MM.1S (cell line): ENCODE measurements at places on chromosomes 7 and 10.
A peak's percentile ranks its signal among the peaks of the same experiment; 100 is the strongest.

- no peak overlapping the region for H3K27ac ChIP-seq
- DNase-seq, result peak; percentile 70
- H3K4me3 ChIP-seq, result no peak overlapping the region
- no peaks in the 10 kb centered on the region for H3K36me3 ChIP-seq
These were observed 63.5 kb downstream of the ZNF365 start for GRCh38 chr10:62437696-62438095.

DNA sequence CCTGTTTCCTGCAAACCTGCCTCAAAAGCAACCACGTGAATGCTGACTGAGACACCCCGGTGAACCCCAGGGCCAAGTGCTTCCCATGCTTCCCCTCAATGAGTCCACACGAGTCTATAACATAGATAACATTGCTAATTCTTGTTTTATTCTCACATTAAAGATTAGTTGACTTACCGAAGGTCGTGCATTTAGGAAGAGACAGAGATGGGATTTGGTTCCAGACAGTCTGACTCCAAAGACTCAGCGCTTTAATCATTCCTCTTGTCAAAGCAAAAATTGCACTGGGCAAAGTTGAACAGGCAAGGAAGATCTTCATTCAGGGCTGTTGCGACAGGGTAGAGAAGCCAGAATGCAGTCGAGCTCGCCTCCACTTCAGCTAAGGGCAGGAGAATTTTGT lies 435.6 kb upstream of the C7orf33 start:
- no peak overlapping the region for H3K4me3 ChIP-seq
- no peaks in the 10 kb centered on the region for H3K4me1 ChIP-seq
- H3K36me3 ChIP-seq, result no peaks in the 10 kb centered on the region
- H3K27me3 ChIP-seq, result no peaks in the 10 kb centered on the region

DNA sequence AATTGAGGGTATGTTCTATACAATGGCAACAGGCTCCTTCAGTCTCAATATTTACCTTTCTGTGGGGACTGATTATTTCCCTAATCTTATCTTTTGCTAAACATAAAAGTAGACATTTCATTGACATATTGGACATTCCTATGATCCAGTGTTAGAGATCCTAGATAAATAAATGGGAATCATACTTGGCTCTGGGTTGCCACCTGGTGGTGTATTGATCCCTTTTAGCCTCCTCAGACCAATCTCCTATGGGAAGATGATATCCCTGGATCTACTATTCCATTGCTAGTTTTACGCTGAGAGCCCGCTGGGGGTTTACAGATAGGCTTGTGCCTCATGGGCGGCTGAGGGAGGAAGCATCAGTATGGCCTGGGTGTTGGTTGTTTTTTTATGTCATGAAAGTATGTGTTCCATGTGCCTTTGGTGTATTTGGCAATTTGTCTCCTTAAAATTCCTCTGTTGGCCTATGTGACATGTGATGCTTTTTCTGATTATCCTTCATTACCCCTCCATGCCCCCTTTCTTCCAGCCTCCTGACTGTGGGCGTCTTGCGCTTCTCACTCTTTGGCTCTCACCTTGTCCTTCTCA lies 18.8 kb downstream of the CELF2 start:
- H3K27ac ChIP-seq, result no peak overlapping the region
- H3K4me3 ChIP-seq, result no peak overlapping the region
- peaks cover 14% of the 10 kb centered on the region for H3K4me1 ChIP-seq
- no peaks in the 10 kb centered on the region for H3K27me3 ChIP-seq

- no peak overlapping the region for H3K4me3 ChIP-seq
- H3K27ac ChIP-seq, result no peak overlapping the region
- H3K36me3 ChIP-seq, result no peaks in the 10 kb centered on the region
- no peaks in the 10 kb centered on the region for H3K4me1 ChIP-seq
- DNase-seq, result no peak
These were observed 1.1 kb downstream of the PLEKHS1 start for GRCh38 chr10:113752553-113752952.

- peaks cover 46% of the 10 kb centered on the region for H3K4me1 ChIP-seq
- peak overlapping the region; percentile 20 for H3K4me3 ChIP-seq
- 0 out of 2 replicates have a peak, but pooled peaks cover 6% of the 10 kb centered on the region for H3K36me3 ChIP-seq
- peak; percentile 38 for DNase-seq
- H3K27ac ChIP-seq, result peak overlapping the region; percentile 93
- no peaks in the 10 kb centered on the region for H3K27me3 ChIP-seq
These were observed 29.8 kb downstream of the PDLIM1 start for GRCh38 chr10:95260909-95261552.

- no peak overlapping the region for H3K27ac ChIP-seq
- no peak overlapping the region for H3K4me3 ChIP-seq
- H3K36me3 ChIP-seq, result no peaks in the 10 kb centered on the region
- DNase-seq, result no peak
These were observed 120.3 kb downstream of the EPC1 start for GRCh38 chr10:32226624-32227023.

GRCh38 chr7:77223261-77223660 lies 23.6 kb upstream of the FGL2 start:
- no peak overlapping the region for H3K4me3 ChIP-seq
- no peaks in the 10 kb centered on the region for H3K4me1 ChIP-seq
- no peaks in the 10 kb centered on the region for H3K27me3 ChIP-seq
- no peak overlapping the region for H3K27ac ChIP-seq

DNA sequence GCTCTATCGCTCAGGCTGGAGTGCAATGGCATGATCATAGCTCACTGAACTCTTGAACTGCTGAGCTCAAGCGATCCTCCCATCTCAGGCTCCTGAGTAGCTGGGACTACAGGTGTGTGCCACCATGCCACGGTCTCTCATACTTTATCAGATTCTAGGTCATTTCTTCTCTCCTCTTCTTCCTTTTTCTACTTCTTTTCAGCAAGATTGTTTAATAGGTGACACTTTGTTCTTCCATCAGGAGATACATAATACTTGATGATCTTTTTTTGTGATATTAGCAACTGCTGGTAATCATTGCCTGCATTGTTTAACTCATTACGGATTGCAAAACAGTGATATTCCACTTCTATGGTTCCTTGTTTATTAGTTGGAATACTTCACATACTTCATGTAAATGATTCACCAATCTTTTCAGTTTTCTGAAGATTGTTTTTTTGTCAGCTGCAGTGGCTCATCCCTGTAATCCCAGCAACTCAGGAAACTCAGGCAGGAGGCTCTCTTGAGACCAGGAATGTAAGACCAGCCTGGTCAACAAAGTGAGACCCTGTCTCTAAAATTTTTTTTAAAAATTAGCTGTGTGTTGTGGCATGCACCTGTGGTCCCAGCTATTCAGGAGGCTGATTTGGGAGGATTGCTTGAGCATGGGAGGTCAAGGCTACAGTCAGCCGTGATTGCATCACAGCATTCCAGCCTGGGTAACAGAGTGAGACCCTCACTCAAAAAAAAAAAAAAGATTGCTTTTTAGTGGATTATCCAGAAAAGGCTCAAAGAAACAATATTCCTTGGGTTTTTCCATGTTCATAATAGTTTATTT lies 36.2 kb upstream of the CHST3 start:
- no peaks in the 10 kb centered on the region for H3K4me1 ChIP-seq
- H3K4me3 ChIP-seq, result no peak overlapping the region
- no peak for DNase-seq
- no peaks in the 10 kb centered on the region; the same call in 1 of the 2 replicates for H3K27me3 ChIP-seq
- no peak overlapping the region for H3K27ac ChIP-seq
- H3K36me3 ChIP-seq, result no peaks in the 10 kb centered on the region

- H3K36me3 ChIP-seq, result 0 out of 2 replicates have a peak, but pooled peaks cover 4% of the 10 kb centered on the region
- H3K27ac ChIP-seq, result no peak overlapping the region; the same call in 1 of the 2 replicates
- H3K4me1 ChIP-seq, result no peaks in the 10 kb centered on the region
- H3K27me3 ChIP-seq, result no peaks in the 10 kb centered on the region
These were observed 674 bp upstream of the FRA10AC1 start for GRCh38 chr10:93703066-93703465.

DNA sequence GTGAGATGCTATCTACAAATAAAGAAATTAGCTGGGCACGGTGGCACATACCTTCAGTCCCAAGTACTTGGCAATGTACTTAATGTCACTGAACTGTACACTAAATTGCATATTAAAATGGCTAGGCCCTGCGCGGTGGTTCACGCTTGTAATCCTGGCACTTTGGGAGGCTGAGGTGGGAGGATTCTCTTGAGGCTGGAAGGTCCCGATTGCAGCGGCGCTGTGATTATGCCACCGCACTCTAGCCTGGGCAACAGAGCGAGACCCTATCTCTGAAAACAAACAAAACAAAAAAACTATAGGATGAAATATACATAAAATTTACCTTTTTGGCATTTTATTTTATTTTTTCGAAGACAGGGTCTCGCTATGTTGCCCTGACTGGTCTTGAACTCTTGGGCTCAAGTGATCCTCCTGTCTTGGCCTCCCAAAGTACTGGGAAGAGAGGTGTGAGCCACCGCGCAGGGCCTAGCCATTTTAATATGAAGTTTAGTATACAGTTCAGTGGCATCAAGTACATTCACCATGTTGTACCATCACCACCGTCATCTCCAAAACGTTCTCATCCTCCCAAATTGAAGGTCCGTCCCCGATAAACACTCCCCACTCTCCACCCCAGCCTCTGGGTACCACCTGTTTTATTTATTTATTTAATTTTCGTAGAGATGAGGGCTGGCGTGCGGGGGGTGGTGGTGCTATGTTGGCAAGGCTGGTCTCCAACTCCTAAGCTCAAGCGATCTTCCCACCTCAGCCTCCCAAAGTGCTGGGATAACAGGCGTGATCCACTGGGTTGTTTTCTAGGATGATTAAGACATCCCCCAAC lies 1.3 kb upstream of the EIF3B start:
- peaks cover 13% of the 10 kb centered on the region for H3K4me1 ChIP-seq
- H3K4me3 ChIP-seq, result peak overlapping the region; percentile 68
- H3K27me3 ChIP-seq, result no peaks in the 10 kb centered on the region

- no peak overlapping the region for H3K27ac ChIP-seq
- H3K36me3 ChIP-seq, result no peaks in the 10 kb centered on the region
- H3K27me3 ChIP-seq, result no peaks in the 10 kb centered on the region
- DNase-seq, result no peak
- H3K4me1 ChIP-seq, result no peaks in the 10 kb centered on the region
These were observed 765.1 kb downstream of the SUGCT start for GRCh38 chr7:40899636-40900507.

- H3K4me1 ChIP-seq, result no peaks in the 10 kb centered on the region
- no peak overlapping the region for H3K27ac ChIP-seq
- no peaks in the 10 kb centered on the region for H3K36me3 ChIP-seq
- no peak overlapping the region for H3K4me3 ChIP-seq
- H3K27me3 ChIP-seq, result no peaks in the 10 kb centered on the region
- no peak for DNase-seq
These were observed 25.0 kb downstream of the EGFR start for GRCh38 chr7:55043691-55044370.

DNA sequence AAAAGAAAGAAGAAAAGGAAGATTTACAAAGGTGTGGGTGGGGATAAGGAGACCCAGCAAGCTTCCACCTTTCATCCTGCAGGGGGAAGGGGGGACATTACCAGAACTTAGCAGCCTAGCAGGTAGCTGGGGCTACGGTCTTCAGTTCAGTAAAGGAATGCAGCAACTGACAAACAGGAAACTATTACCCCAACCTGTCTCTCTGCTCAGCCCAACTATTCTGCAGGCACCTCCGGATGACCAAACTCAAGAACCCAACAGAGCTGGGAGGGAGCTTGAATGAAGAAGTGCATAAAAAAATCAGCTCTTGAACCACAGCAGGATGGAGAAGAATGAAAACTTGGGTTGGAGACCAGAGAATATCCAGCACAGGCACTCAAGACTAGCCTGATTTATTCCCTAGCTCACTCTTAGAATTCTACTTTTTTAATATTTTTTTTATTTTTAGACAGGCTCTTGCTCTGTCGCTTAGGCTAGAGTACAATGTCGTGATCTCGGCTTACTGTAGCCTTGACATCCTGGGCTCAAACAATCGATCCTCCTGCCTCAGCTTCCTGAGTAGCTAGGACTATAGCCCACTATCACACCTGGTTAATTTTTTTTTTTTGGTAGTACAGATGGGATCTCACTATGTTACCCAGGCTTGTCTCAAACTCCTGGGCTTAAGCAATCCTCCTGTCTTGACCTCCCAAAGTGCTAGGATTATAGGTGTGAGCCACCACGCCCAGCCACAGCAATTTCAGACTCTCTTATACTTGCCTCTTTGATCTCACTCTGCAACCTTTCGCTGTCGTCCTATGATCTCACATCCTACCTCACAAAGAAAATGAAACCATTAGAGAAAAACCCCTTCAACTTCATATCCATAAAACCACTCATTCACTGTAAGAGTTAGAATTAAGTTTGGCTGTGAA lies 18.5 kb upstream of the C10orf67 start:
- no peak for DNase-seq
- H3K4me1 ChIP-seq, result peaks cover 4% of the 10 kb centered on the region; the same call in 1 of the 2 replicates
- H3K27me3 ChIP-seq, result no peaks in the 10 kb centered on the region
- no peak overlapping the region for H3K4me3 ChIP-seq
- H3K36me3 ChIP-seq, result no peaks in the 10 kb centered on the region
- H3K27ac ChIP-seq, result no peak overlapping the region

- no peak overlapping the region for H3K27ac ChIP-seq
- no peak for DNase-seq
- H3K4me3 ChIP-seq, result no peak overlapping the region
These were observed 111.5 kb downstream of the ELAPOR2 start for GRCh38 chr7:86947929-86948328.

- H3K27ac ChIP-seq, result no peak overlapping the region
- H3K36me3 ChIP-seq, result no peaks in the 10 kb centered on the region
- no peak overlapping the region for H3K4me3 ChIP-seq
- no peak for DNase-seq
- peaks cover 6% of the 10 kb centered on the region; the same call in 1 of the 2 replicates for H3K27me3 ChIP-seq
- 0 out of 2 replicates have a peak, but pooled peaks cover under 1% of the 10 kb centered on the region for H3K4me1 ChIP-seq
These were observed 10.0 kb upstream of the CPXM2 start for GRCh38 chr10:123901621-123902020.

DNA sequence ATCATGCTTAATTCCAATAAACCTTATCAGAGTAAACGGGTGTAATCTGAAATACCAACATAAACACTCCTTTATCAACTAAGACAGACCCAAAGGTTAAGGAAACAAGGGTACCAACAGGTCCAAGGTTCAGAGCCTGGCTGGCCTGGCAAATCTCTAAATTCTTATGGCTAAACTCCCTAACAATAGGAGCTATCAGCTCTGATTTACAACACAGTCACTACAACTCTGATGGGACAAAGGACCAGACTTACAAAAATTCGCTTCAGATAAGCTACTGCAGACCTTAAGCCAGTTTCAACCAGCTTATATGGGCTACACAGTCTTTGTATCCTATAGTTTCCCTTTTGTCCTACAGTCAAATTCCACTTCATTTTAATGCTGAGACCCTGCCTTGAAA lies 381.9 kb downstream of the ZWINT start:
- H3K4me1 ChIP-seq, result no peaks in the 10 kb centered on the region
- no peak for DNase-seq
- H3K4me3 ChIP-seq, result no peak overlapping the region
- H3K27ac ChIP-seq, result no peak overlapping the region
- H3K27me3 ChIP-seq, result no peaks in the 10 kb centered on the region
